ENCODE measurements at places on chromosomes 5 and 9. TPM values are rescaled to one million over a fixed set of nuclear protein-coding genes. Genes with fewer than 3 reads are reported as not detected.

DNA sequence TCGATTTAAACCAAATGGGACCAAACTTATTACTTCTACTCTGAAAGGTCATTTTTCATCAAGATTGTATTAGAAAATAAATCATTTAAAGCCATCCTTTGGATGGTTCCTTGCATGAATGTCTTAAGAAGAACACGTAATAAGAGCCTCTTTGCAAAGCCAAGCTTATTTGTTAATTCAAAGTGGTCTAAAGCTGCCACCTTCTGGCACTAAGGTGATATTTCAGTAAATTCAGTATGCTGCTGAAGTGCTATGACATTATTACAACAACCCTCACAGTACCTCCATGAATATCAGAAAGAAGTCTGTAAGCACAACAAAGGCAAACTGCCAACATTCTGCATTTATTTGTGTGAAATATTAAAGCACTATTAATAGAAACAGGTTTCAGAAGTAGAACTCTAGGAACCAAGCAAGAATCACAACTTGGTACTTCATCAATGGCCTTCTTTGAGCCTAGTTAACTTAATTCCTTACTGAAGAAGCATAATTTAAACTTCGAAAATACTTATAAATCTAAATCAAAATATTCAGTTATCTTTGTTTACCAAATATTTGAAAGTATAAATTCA, 53.1 kb upstream of the TYRP1 start:
- peak; percentile 81 for DNase-seq
- no peak overlapping the region for H3K27ac ChIP-seq
- H3K4me1 ChIP-seq: no peaks in the 10 kb centered on the region
- no peaks in the 10 kb centered on the region for H3K27me3 ChIP-seq
- H3K4me3 ChIP-seq: no peak overlapping the region

The IGIP gene
- total RNA-seq: 2.5 TPM

DNA sequence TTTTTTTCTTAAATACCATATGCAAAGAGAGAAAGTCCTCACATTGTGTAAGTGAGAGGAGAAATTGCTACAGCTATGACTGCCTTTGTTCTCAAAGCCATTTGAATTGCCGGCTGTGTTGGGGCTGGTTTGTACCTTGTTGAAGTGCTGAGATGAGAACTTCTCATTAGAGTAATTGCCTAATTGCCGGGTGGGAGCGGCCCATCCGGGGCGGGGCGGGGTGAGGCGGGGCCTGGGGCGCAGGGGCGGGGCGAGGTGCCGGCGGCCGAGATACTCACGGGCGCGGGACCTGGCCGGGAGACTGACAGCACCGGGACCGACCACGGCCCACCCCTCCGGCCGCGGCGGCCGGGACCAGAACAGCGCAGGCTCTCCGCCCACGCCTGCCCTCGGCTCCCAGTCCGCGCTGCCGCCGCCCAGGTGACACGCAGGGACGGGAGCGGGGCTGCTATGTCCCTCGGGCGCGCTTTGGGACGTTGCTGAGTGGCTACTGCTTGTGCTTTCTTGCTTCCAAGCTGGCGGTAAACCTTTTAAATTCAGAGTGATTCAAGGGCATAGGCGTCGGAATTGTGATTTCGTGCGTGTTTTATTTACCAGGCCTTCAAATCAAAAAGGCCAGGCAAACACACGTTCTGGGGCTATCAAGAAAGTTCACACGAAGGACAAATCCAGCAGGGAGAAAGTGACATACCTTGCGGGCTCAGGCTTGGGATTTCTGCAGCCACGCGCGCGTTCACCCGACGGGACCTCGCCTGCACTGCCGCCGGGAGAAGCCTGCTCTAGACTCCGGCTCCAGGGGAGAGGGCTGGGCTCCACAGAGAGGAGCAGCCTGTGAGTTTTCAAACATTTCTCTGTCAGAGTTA, 269.1 kb downstream of the FANCC start:
- H3K27me3 ChIP-seq: no peaks in the 10 kb centered on the region
- no peak overlapping the region for H3K27ac ChIP-seq
- H3K4me3 ChIP-seq: peak overlapping the region; percentile 72
- H3K4me1 ChIP-seq: peaks cover 14% of the 10 kb centered on the region

GRCh38 chr5:23084815-23085214, 231.7 kb upstream of the CDH12 start:
- H3K4me1 ChIP-seq: peaks cover 16% of the 10 kb centered on the region
- DNase-seq: peak; percentile 52
- no peaks in the 10 kb centered on the region for H3K27me3 ChIP-seq
- no peak overlapping the region for H3K4me3 ChIP-seq
- H3K36me3 ChIP-seq: no peaks in the 10 kb centered on the region
- no peak overlapping the region for H3K27ac ChIP-seq

The DPYSL3 gene
- total RNA-seq: not detected

The SPATA31A5 gene
- total RNA-seq: not detected

The NOXA1 gene
- 0.51 TPM for total RNA-seq

All from Karpas-422 (cell line).